ENCODE measurements at places on chromosomes 7 and 10.

DNA sequence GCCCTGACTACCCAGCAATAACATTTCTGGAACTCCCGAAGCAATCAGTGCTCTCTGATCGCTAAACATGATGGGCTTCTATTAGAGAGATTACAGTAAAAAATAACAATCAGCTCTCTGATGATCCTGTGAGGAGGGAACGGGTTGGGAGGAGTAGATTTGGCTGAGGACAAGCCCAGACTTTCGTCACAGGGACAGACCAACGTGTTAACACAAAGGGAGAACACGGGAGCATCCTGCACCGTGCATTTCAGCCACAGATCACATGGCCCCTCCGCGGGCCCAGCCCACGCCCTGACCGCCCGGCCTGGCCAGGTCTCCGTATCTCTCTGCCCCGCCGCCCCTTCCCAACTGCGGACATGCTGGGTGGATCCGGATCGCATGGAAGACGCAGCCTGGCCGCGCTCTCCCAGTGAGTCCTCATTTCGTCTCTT, 95.0 kb upstream of the AGBL3 start:
- DNase-seq = peak; percentile 44

GRCh38 chr10:122852261-122852660, 6.6 kb upstream of the CUZD1 start:
- DNase-seq = no peak

GRCh38 chr7:52616552-52616951, 418.9 kb upstream of the POM121L12 start:
- DNase-seq = no peak

- DNase-seq = no peak
Observed at GRCh38 chr7:95421000-95421846, 13.6 kb downstream of the PON2 start.

GRCh38 chr7:122488241-122488640, 183.7 kb upstream of the FEZF1 start:
- no peak for DNase-seq

- DNase-seq = no peak
Observed at GRCh38 chr7:7882888-7883287, 85.7 kb upstream of the GLCCI1 start.

GRCh38 chr7:143003393-143004051, 23.4 kb downstream of the OR9A2 start:
- peak; percentile 30 for DNase-seq

- DNase-seq = no peak
Observed at GRCh38 chr7:28107960-28108359, 72.6 kb downstream of the JAZF1 start.

DNA sequence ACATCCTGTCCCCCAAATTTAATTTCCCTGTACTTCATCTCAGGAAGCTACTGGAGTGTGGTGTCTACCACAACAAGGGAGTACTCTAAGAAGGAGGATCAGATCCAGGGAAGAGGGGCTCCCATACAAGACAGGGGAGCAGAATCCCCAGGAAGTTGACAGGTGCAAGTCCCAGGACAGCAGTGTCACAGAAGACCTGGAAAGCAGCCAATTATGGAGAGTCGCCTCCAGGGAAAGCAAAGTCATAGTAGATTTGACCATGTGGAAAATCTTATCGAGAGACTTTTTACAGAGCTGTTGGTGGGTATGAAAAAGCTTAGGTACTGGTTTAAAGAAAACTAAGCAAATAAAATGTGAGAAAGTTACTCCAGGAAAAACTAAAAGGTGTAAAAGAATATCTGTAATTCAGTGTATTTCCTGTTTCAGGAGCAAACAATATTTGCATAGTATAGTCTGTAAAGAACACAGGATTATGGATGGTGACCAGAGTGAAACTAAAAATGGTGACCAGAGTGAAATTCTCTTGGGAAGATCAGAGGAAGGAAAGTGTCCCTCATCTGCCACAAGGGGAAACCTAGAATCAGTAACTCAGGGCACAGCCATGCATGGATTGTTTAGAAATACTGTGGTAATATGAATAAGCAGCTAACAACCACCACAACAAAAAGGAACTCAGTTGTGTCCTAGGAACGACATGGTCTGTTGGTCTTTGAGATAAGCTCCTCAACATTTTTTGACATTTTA, 44.5 kb downstream of the LANCL2 start:
- no peak for DNase-seq

- DNase-seq = no peak
Observed at GRCh38 chr7:157744786-157745601, 408.2 kb downstream of the DNAJB6 start.

DNA sequence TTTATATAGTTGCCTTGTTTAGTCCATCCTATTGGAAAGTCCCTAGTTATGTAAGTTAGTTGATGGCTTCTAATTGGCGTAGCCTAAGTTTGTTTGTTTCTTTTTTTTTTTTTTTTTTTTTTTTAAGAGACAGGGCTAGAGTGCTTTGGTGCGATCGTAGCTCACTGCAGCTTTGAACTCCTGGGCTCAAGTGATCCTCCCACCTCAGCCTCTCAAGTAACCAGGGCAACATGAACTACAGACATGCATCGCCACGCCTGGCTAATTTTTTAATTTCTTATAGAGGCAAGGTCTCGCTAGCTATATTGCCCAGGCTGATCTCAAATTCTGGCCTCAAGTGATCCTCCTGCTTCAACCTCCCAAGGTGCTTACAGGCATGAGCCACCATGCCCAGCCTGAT, 7.1 kb downstream of the CSGALNACT2 start:
- DNase-seq = no peak

DNA sequence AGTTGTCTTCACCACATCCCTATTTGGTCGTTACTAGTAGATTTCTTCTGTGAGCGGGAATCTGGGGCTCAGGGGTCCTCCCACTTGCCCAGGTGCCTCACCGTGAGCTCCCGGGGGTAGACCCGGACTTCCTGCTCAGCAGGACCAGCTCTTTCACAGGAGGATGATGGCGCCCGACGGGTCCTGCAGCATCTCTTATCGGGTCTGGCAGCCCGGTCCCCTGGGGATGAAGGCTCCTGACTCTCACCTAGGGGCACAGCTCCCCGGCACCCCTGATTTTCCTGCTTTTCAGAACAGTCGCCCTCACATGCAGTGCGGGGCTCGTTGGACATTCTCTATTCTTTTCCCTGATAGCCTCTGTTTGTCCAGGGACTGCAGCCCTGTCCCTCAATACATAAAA, 33.0 kb upstream of the SHH start:
- no peak for DNase-seq

DNA sequence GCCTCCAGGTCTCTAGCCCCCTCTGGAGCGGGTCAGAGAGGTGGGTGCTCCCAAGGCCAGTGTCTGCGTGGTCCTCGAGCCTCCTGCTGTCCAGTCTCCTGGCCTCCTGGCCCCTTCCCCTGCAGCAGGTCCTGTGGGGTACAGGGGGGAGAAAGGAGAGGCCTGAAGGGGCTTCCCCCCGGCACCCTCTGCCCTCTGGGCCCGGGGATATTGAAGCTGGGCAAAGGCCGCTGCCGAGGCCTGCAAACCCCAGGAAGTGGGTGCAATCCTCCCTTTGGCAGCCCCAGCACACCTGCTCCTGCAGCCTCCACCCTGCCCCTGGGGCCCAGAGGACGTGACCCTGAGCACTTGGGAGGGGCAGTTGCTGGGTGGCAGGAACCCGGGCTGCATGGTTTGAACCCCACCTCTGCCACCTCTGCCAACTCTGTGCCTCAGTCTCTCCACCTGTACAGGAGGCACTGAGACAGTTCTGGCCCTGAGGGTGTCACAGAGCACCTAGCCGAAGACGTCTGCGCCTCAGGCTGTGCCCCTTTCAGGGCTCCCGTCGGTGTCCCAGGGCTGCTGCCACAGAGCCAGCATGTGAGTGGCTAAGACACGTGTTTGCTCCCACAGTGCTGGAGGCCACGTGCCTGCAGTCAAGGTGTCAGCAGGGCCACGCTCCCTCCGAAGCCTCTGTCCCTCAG, 59.1 kb upstream of the INPP5A start:
- no peak for DNase-seq

GRCh38 chr7:138945821-138946220, 35.4 kb downstream of the KIAA1549 start:
- no peak for DNase-seq

- no peak for DNase-seq
Observed at GRCh38 chr7:155735442-155736115, 76.7 kb downstream of the SHH start.

GRCh38 chr7:92598310-92598981, 8.3 kb upstream of the FAM133B start:
- no peak for DNase-seq

DNA sequence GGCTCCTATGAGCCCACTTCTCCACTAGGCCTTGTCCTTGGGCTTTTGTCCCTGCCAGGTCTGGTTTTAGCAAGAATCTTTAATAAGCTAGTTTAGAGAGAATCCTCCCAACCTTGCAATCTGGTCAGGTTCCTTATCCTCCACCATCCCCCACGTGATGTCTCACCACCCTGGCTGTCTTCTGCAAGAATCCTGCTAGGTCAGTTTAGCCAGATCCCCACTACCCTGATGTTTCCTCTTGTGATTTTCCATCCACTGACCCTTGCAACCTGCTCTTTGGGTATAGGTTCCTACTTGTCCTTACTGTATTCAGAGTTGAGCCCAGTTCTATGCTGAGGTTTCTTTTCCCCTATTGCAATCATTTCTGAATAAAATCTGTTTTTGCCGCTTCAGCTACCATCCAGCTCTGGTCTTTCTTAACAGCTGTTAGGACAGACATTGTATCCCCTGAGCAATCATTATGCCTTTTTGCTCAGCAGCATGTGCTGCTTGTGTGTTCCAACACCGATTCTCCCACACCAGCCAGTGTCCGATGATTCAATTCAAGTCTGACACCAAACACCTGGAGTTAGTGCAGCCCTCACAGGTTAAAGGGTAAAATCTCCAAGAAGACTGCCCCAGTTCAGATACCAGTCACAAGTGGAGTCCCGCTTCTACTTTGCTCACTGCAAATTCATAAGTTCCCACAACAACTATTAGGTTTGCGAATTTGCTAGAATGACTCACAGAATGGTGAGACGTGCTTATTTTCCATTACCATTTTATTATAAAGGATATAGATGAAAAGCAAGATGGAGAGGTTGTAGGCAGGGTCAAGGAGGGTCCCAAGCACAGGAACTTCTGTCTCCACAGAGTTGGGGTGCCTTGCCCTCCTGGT, 62.2 kb upstream of the ADCY1 start:
- DNase-seq = no peak

DNA sequence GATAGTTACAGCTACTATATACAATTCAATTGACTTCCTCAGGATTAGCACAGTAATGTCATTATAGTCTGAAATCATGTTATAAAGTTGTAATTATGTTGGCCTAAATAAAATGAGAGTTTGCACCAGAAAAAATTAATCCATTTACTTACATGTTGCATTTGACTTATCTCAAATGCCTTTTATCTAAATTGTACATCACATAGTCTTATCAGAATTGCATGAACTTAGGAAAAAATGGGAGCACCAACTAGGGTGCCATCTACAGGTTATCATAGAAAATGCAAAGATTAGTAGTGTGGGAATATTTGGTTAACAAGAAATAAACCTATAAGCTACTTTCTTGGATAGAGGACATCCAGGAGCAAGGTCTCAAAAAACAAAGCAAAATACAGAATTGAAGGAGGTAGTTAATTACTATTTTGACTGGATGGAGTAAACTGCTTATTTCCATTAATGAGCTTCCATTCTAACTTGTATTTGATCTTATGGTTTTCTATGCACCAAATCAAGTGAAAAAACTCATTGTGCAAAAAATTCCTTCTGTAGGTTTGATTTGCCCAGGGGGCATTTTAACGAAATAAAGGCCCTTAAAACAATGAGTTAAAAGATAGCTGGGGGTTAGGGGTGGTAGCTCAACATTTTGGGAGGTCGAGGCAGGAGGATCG, 60.0 kb upstream of the ORC5 start:
- no peak for DNase-seq

DNA sequence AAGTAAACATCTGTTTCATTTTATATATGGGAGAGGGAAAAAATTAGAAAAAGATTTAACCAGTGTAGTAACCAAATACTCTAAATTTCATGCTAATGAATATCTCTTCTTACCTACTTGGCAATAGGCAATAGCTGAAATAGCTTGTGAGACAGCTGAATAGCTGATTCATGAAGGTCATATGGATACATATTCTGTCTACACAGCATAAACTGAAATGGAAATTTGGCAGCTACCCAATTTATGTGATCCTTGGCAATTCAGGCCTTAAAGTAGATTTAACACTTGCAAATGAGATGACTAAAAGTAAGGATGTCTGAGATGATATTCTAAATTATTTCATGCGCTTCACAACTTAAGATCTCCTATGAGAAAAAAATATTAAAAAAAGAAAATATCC, 261.2 kb upstream of the SEMA3A start:
- DNase-seq = no peak

- DNase-seq = no peak
Observed at GRCh38 chr10:45652511-45652910, 20.1 kb downstream of the ZFAND4 start.

DNA sequence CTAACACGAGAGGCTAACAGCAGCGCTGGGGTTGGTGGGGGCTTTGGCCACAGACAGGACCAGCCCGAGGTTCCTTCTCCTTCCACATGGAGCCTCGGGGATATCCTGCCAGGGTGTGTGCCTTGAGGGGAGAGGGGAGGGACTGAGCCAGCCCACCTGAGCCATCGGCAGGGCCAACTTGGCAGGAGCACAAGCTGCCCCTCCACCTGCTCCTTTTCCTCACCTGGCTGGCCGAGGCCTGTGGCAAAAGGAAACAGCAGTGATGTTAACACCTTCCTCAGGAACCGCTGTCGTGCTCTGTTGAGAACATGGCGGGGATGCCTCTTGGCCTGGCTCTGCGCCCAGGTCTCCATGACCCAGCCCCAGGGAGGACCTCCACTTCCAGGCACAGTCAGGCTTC, 255.1 kb upstream of the PPP2R2D start:
- DNase-seq = no peak

DNA sequence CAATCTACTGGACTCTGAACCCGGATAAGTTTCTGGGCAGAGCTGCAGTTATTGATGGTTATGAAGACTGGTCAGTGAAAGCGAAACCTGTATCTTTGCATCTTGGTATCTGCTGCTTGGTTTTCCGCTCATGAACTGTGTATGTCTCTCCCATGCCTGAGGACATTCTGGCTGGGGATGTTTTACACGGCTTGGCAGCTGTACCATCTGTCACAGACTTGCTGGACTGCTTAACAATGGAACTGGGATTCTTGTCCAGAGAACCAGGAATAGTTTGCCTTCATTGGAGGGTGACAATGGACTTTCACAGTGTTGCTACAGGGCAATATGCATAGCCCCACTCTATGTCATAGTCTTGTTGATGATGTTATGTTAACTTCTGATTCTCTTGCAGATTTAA, 119.9 kb upstream of the TMEM106B start:
- no peak for DNase-seq

GRCh38 chr7:38339953-38340819, 66.8 kb upstream of the TARP start:
- no peak for DNase-seq

- DNase-seq = no peak
Observed at GRCh38 chr7:123798532-123799188, 46.3 kb upstream of the HYAL4 start.

All from upper lobe of left lung (tissue), 6 donors.